ENCODE measurements at places on chromosomes 4 and X.

DNA sequence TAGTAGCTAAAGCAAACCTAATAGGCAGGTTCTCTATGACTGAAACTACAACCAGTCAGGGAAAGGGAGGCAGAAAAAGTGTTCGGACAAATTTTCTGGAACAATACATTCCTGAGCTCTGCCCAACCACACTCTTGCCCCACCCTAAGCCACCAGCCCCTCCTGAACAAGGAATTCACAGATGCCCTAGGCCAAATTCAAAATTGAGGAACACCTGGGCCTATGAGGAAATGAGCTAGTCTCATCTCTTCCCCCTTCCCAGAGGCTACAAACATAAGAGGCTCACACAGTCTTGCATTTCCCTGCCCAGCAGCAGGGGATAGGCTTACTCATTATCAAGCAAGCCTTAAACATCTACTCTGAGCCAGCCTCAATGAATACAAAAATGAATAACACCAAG lies 284.7 kb downstream of the ZNF674 start:
- DNase-seq: no peak

- no peak for DNase-seq
Observed at GRCh38 chr4:76758290-76758882, 139.6 kb downstream of the SOWAHB start.

DNA sequence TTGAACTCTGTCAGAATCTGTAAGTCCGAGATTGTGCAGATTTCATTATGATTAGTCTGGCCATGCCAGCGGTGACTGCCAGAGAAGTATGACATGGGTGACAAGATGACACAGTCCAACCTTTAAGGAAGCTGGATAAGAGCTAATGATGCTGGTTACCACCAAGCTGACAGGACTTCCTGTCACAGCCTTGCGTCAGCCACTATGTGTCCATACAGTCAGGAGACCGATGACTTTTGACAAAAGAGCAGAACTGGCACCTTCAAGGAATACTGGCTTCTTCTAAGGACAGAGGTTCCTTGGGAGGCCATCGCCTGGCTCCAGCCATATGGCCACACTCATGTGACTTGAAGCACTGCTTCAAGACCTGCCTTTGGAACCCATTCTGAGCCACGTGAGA lies 67.2 kb upstream of the TFDP3 start:
- DNase-seq: no peak

- DNase-seq: no peak
Observed at GRCh38 chrX:41350976-41351569, 17.1 kb downstream of the DDX3X start.

GRCh38 chr4:151653548-151653918 lies 107.3 kb downstream of the GATB start:
- no peak for DNase-seq
